Smooth muscle cell of the pulmonary artery (primary cell): ENCODE measurements at places on chromosomes 11 and 22. TPM values are rescaled to one million over a fixed set of nuclear protein-coding genes. Genes with fewer than 3 reads are reported as not detected.

Gene GLB1L2
- total RNA-seq, result 0.03 and 0.39 TPM in 2 replicates

Gene LYVE1
- total RNA-seq, result 0.23 and 4.6 TPM in 2 replicates

Gene CFL1
- 662 and 789 TPM in 2 replicates for total RNA-seq

Gene HSCB
- 10.4 and 10.8 TPM in 2 replicates for total RNA-seq

Gene ANGPTL5
- total RNA-seq, result 2.7 TPM in 1 of 2 replicates, not detected in the other

Gene IL17REL
- total RNA-seq, result not detected in 2 replicates

Gene ENTHD1
- total RNA-seq, result not detected in 2 replicates

Gene SYT7
- total RNA-seq, result 7.4 and 40.1 TPM in 2 replicates

Gene COX8A
- 333 and 338 TPM in 2 replicates for total RNA-seq

Gene MIOX
- 0.10 TPM in 1 of 2 replicates, not detected in the other for total RNA-seq

Gene INPP5J
- total RNA-seq, result 0.26 and 0.46 TPM in 2 replicates

Gene OR52H1
- 0.91 and 0.99 TPM in 2 replicates for total RNA-seq

Gene PLAAT4
- total RNA-seq, result 5.1 and 9.1 TPM in 2 replicates

Gene VPREB1
- total RNA-seq, result not detected in 2 replicates
